MV-4-11 (cell line): ENCODE measurements at places on chromosomes 2 and 18.

- DNase-seq: no peak
Measured at GRCh38 chr18:42033137-42033810, 78.2 kb downstream of the PIK3C3 start.

DNA sequence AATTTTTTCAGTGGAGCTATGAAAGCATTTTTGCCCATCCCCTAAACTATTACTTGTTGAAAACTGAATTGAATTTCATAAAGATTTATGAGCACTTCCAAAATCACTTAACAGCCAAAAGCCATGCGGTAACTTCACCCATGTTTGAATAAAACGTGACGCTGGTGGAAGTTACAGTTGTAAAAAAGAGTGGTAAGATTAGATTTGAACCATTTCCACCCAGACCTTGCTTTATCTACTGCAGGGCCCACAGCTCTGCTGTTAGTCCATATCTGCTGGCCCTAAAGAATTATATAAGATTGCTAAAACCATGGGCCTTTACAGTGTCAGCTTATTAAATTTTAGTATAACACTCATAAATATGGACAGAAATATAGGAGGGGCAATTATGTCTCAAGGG lies 15.5 kb upstream of the ITGA4 start:
- DNase-seq: no peak

- DNase-seq: no peak
Measured at GRCh38 chr2:109259671-109260070, 130.7 kb downstream of the SH3RF3 start.

DNA sequence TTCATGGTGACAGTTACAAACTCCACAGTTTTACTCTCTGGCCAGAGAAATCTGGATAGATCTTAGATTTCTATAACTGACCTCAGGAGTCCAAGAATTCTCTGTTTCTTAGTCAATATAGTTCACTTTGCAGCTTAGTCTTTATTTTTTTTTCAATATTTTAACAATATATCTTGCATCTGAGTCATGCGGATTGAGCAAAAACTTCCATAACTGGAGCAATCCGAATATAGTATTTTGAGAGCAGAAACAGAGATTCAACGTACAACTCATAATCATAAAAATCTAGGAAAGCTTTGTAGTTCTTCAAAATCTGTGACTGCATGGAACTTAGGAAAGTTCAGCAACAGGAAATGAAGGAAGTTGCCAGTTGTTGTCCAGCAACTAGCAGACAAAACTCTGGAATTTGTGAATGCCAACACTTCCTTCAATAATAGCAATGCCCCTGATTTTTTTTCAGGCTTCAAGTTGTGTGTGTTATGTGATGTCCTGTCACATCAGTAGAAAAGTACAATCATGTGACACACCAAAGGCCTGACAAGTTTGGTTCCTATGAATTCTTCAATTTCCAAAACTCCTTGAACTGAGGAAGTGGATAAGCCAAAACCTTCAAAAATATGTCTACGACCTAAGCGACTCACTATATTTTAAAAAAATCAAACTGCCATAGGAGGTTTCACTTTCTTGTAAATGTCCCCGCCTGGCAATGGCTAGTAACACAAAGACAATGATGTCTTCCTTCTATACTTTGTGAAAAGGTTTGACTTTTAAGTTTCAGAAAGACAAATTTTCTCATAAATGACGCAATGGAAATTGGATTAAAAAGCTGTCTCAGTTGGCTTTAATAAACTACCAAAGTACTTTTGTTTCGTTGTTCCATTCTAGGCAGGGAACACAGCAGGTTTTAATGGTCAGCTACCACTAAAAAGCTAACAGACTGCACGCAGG lies 510.6 kb downstream of the ERBB4 start:
- DNase-seq: no peak

GRCh38 chr2:181771356-181771755 lies 91.0 kb upstream of the NEUROD1 start:
- DNase-seq: no peak

- DNase-seq: no peak
Measured at GRCh38 chr2:71667256-71668182, 214.2 kb downstream of the DYSF start.

DNA sequence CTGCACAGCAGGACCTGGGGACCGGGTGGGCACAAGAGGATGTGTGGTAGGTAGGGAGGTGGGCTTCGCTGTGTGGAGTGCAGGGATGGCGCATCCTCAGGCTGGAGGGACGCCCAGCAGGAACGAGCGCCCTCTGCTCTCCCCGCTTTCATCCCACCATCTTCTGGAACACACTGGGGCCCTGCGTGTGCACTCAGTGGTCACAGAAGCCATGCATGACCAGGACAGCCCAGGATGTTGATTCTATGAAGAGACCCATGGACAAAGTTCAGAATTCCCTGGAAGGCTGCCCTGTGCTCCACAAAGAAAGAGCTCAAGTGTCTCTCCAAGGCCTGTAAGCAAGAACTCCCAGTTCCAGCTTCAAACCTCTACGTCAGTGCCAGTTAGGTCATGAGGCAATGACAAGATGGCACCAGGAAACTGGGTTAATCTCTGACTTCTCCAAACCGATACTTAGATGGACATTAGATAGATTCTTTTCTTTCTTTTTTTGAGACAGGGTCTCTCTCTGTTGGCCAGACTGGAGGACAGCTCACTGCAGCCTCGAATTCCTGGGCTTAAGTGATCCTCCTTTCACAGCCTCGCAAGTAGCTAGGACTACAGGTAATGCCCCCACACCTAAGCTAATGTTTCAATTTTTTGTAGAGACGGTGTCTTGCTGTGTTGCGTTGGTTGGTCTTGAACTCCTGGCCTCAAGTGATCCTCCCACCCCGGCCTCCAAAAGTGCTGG lies 3.4 kb downstream of the SLC66A2 start:
- DNase-seq: no peak

- no peak for DNase-seq
Measured at GRCh38 chr18:22169011-22169888, at the start of gene GATA6. Gene GATA6 (plus strand): TSS chr18:22169589. CDS start chr18:22171145, 1,556 bp downstream.

- no peak for DNase-seq
Measured at GRCh38 chr18:28332071-28332470, 155.1 kb upstream of the CDH2 start.

DNA sequence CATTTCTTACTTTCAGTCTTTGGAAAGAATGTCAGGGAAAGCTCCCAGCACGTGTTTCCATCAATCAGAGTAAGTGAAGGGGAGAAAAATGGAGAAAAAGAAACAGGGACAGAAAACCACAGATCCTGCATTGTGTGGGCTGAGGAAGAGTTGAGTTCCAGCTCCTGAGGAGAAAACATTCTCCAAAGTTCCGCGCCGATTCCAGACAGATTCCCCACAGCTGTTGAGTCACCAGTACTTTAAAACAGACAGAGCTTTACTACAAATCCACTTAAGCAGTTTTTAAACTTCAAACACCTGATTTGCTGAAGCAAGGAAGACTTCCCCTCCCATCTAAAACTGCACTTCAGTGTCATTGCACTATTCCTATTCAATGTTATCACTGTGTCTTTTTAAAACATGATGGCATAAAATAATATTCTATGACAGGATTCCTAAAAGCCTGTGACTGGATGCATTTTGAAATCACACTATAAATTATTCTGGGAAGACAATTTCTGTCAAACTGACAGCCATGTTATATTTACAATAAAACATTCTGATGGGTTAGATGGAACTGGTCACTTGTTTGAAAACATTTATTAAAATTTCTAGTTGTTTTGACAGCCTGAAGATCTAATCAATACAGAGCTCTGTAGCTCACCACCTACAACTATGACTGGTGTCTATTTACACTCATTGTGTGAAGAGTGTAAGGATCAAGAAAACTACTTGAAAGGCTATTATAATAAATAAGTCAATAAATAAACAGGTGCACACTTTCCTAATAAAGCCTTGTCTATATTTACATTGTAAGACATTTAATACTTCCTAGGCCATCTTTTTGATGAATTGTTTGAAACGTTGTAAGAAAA lies 40.9 kb downstream of the TCF4 start:
- no peak for DNase-seq

DNA sequence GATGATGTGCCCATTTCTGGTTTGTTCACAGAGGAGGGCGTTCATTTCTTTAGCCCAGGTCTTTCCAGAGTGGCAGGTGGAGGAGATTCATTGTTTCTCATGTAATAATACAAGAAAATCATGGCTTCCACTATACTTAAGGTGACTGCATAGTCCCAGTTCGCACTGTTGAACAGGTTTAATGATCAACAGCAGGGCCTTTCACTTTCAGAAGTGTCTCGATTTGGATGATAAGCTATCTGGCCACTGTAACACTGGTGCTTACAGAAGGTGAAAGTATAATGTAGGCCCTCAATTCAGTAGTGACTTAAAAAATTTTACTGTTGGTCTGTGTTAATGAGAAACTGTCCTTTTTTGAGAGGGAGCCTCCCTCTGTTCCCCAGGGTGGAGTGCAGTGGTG lies 1.4 kb downstream of the RMC1 start:
- no peak for DNase-seq

DNA sequence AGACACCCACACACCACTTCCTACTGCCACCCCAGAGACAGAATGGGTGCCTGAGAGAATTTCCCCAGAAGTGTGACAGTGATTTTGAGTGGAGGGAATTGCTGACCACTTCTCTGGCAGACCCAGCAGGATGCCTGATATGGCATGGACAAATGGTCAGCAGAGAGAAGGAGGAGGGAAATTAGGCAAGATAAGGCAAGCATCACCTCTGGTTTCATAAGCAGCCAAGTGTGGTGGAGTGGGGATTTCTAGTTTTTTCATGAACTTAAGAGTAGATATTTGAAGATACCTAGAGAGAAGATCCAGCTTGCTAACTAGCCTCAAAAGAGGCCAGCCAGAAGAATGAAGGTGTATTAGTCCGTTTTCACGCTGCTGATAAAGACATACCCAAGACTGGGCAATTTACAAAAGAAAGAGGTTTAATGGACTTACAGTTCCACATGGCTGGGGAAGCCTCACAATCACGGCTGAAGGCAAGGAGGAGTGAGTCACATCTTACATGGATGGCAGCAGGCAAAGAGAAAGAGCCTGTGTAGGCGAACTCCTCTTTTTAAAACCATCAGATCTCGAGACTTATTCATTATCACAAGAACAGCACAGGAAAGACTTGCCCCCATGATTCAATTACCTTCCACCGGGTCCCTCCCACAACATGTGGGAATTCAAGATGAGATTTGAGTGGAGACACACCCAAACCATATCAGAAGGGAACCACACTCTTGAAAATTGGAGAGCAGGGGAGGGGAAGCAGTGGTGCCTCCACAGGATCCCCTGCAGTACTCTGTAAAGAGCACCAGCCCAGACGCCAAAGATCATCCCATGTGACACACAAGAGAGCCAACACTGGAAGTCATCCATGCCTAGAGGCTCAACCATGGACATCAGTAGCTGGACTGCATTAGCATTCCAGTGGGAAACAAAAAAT lies 64.2 kb downstream of the RBM43 start:
- DNase-seq: no peak

DNA sequence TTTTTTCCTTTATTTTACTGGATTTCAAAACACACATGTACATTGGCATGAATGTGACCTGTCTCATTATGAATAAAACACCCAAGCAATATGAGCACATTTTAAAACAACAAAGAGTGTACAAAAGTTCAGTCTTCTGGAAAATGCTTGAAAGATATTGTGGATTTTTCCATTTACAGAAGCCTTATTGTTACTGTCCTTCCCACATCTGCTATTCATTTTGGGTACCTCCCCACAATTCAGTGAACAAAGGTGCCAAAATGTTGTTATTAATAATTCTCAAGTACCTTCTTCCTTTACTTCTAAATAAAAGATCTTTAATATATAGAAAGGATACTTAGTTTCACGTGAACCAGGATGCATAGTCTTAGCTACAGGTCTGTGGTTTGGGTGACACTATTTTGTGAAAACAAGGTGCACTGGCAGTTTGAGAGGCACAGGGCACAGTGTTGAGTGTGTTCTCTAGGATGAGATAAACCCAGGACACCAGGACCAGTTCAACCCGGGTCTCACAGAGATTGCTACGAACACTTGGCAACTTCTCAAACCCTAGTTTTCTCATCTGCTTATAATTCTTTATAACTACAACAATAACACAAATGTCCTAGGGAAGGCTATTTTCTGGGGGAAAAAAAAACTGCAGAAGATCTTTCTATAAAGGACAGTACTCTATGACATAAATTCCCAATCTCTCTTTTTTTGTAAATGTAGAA lies 84.5 kb upstream of the GALNT5 start:
- no peak for DNase-seq

- no peak for DNase-seq
Measured at GRCh38 chr2:62506421-62506750, 391 bp upstream of the TMEM17 start.

DNA sequence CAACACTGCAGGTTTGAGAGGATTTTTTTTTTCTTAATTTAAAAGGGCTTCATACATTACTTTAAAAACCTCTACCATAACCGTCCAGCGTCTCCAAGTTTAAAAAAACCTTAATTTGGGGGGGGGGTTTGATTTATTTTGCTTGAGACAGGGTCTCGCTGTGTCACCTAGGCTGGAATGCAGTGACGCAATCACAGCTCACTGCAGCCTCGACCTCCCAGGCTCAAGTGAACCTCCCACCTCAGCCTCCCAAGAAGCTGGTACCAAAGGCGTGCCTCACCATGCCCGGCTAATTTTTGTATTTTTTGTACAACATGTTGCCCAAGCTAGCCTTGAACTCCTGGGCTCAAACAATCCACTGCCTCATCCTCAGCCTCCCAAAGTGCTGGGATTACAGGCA lies 36.9 kb downstream of the ADAM17 start:
- no peak for DNase-seq

- no peak for DNase-seq
Measured at GRCh38 chr2:45769056-45769455, 117.6 kb downstream of the PRKCE start.

DNA sequence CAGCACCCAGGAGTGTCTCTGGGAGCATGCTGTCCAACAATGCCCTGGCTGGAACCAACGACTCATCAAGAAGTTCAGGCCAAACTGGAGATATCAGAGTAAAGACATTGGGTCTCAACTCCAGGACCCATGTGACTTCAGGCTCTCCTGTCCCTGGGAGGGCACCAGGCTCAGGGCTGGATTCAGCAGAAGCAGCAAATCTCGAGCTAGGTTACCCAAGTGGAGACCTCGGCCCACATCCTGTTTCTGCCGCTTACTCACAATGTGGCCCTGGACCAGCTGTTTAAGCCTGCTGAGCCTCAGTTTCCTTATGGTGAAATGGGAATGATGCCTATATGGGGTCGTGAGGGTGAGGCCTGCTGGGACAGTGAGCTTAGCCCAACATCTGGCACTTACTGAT lies 9.3 kb upstream of the OTOF start:
- peak; percentile 21 for DNase-seq

- DNase-seq: no peak
Measured at GRCh38 chr2:177767768-177768167, 304.8 kb downstream of the PDE11A start.

GRCh38 chr18:9094307-9095226 lies 7.9 kb upstream of the NDUFV2 start:
- DNase-seq: no peak

GRCh38 chr2:195871326-195871725 lies 197.3 kb downstream of the DNAH7 start:
- no peak for DNase-seq

GRCh38 chr2:160278879-160279177 lies 78.8 kb upstream of the ITGB6 start:
- no peak for DNase-seq

DNA sequence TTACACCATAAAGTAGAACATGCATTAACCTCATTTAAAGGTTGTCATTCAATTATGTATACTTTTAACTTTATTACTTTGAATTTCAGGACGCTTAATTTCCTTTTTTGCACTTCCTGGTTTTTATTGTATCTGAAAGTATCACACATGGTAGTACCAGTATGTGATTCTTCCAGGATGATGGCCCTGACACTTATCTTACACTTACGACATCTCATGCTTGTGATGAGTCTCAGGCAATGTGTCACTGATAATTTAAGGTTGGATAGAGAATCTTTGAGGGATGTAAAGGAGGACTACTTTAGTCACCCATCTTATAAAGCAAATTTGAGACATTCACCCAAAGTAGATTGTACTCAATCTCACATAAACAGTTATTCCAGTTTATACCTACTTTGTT lies 74.9 kb downstream of the ABCA12 start:
- no peak for DNase-seq
